Stimulated activated CD4-positive, alpha-beta T cell treated with anti-CD3 and anti-CD28 coated beads, Interleukin-15, amount 100 ng/mL, for 1 hour (primary cell): ENCODE measurements at places on chromosomes 2 and 18.

DNA sequence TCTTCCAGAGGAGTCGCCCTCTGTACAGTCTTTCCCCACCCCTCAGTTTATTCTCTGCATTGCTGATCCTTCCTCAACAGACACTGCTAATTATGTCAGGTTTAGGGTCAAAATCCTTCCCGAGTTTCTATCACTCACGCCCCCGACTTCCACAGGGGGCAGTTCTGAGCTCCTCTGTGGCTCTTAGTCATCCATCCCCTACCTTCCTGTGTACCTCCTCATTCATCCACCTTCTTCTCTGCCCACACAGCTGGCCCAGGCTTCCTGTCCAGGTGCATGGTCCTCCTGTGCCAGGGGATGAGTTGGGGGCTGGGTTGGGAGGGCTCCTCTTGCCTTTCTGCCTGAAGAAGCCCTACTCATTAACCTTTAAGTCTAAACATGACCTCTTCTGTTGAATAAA lies 202.9 kb downstream of the ARL4C start:
- no peak for DNase-seq

DNA sequence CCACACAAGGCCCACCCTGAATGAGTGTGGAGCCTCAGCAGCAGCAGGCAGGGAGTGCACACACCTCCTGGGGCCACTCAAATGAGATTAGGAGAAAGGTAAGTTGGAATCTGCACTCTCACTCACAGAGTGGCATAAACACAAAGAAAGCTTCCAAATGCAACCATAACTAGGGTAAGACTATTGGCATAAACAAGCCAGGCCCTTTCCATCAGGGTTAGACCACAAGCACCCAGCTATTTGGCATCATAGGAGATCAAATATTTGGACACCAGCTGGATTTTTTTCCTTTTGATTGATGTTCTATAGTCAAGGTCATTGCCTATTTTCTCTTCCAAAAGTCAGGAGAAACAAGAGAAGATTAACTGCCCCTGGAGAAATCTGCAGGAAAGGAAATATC lies 471.5 kb downstream of the TXNL1 start:
- DNase-seq: no peak

DNA sequence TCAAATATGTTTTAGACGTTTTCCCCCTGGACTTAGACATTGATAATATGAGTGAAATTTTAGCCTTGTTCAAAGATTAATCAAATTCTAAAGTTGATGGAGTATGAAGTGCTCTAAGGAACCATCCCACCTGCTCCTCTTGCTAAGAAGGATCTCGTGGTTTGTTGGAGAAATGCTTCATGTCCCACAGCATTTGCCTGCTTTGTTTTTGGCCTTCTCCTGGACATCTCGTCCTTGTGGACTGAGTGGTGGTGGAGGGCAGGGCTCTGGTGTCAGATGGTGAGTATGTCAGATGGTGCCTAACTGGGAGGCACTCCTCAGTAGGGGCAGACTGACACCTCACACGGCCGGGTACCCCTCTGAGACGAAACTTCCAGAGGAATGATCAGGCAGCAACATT lies 39.7 kb upstream of the KCNE4 start:
- no peak for DNase-seq

DNA sequence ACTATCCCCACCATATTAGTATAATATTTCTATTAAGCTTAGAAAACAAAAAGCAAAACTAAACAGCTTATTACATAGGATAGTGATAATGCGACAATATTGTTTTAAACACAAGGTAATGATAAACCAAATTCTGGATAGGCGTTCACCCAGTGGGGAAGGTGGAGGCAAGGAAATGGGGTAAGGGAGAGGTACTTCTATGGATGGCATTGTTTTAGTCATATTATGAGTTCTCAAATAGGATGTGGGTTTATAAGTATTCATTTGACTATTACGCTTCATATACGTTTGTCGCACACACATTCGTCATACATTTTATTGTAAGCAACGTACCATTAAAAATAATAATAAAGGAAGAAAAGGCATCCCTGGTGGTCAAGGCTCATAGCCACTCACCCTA lies 88.8 kb upstream of the DNMT3A start:
- no peak for DNase-seq

GRCh38 chr2:69499966-69500365 lies 62.7 kb upstream of the NFU1 start:
- DNase-seq: no peak

DNA sequence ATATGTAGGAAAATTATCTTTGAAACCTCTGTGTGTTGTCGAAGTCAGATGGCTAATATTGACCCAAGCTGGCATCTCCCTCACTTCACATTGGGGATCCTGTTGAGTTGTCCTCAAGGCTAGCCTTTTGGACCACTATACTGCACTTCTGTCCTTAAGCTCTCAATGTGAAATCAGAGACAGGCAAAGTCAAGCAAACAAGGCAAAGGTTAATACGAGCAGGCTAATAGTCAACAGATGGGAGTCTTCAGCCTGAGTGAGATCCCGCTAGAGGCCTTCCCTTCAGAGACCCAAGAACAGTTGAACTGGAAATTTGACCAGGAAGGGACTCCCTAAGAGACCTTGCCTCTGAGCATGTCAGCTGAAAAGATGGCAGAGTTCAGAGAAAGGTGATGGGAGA lies 475.4 kb downstream of the PARD3B start:
- no peak for DNase-seq

DNA sequence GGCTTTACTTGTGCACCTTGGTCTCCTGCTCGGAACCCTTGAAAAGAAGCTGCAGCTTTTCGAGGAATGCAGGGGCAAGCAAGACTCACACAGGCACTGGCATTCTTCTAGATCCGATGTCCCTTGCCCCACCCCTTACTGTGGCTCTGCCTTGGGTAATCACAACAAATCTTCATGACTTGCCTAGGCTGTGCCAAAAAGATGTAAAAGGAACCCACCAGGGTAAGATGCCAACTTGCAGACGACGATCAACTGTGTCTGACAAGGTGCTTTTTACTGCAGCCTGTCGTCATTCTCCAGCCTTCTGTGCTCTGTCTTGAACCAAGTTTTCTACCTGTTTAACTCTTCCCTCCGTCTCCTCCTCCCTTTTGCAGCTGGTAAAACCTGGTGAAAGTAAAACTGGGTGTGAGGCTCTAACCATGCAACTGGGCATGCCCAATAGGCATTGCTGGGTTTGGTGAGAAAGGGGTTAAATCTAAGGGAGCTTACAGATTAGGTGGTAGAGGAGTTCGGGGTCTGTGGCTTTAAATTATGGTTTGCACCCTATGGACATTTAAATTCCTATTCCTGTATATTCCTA lies 909 bp upstream of the NRXN1 start:
- no peak for DNase-seq

DNA sequence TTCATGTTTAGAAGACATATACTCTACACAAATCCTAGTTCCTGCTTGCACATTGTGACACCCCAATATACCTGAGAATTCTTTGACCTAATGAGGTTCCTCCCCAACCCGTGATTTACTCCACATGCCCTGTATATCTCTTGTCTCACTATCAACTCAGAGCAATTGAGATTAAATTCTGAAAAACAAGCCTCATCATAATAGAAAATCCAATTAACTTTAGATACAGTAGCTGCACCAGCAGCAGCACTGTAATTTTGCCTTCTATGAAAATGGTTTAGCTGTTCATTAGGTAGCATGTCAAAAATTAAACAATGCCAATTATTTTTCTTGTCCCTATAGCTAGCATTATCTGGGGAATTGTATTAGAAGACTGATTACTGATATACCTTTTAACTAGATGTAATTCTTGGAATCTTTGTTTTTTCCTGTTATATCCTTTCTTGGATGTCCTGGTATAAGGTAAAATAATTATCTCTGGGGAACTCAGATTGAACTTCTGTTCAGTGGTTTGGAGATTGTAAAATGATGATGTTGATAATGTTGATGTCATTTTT lies 218.9 kb upstream of the TANK start:
- no peak for DNase-seq

- DNase-seq: no peak
Measured at GRCh38 chr18:47978141-47978540, 47.7 kb upstream of the SMAD2 start.

DNA sequence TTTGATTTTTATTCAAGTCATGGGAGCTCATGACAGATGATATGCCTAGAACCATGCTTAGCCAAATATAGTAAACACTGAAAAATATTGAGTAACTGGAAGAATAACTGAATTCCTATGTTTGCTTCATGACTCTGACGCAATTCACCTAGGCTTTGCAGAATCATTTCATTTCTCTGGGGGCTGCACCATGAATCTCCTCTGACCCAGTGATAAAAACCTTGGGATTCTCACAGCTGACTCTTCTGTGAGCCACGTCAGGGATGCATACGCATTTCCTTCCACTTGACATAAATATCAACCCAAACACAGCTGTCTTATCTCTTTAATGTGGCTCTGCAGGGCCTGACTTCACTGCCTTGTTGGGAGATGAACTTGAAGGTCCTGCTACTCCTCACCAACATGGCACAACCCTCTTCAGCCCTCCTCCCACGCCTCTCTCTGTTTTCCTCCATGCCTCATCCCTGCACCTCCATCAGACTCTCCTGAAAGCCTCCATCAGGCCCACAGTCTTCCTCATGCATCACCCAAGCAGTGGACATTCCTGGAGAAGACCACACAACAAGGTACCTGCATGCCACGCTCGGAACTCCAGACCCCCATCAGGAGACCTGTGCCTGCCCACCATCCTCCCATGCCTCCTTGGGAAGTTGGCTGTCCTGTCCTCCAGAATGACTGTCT lies 29.8 kb downstream of the COL6A3 start:
- no peak for DNase-seq

GRCh38 chr2:143728498-143728897 lies 599.3 kb downstream of the ARHGAP15 start:
- DNase-seq: no peak

GRCh38 chr18:7523772-7524171 lies 43.3 kb upstream of the PTPRM start:
- DNase-seq: no peak

DNA sequence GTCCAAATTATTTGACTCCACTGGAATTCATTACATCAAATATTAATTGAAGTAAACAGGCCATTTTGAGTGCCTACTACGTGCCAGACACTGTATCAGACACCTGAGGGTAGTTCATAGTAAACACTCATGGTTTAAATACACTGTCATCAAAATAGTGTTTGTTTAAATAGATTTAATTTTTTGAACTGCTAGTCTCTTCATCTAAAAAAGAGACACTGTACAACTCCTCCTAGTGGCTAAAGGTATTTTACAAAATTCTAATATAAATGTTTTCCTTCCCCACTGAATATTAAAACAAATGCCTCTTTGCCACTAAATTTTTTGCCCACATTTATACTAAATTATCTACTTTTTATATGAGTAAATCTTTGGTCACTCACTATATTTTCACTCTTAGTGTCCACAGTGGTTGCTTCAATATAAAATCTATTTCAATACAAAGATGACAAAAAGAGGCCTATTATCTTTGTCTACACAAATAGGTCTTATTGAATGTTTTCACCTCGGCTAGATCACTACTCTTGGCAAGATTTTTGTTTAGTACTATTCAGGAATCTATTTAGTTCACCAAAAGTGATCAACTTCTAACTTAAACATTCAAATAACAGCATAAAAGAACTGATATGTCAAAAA lies 122.1 kb downstream of the TMEM247 start:
- no peak for DNase-seq

- no peak for DNase-seq
Measured at GRCh38 chr2:10175441-10175840, 52.9 kb downstream of the RRM2 start.
